Dermis microvascular lymphatic vessel endothelial cell (primary cell): ENCODE measurements at places on chromosomes 13 and 19. TPM values are rescaled to one million over a fixed set of nuclear protein-coding genes. Genes with fewer than 3 reads are reported as not detected.

The ACER1 gene
- not detected in 2 replicates for total RNA-seq

The FBXO27 gene
- 0.77 and 1.0 TPM in 2 replicates for total RNA-seq

The ZNF177 gene
- total RNA-seq, result 0.51 and 0.89 TPM in 2 replicates

The ADPRHL1 gene
- total RNA-seq, result 0.25 and 0.77 TPM in 2 replicates

The ZNF837 gene
- 1.7 and 3.7 TPM in 2 replicates for total RNA-seq

The DPF1 gene
- total RNA-seq, result 0.13 and 0.26 TPM in 2 replicates

The DLL3 gene
- total RNA-seq, result 0.25 and 0.39 TPM in 2 replicates

The FSTL3 gene
- total RNA-seq, result 3.1 and 5.9 TPM in 2 replicates

The INSL3 gene
- total RNA-seq, result not detected in 2 replicates

The ZNF433 gene
- total RNA-seq, result 1.2 and 2.0 TPM in 2 replicates

The SMIM24 gene
- total RNA-seq, result not detected in 2 replicates

The KIR3DL2 gene
- total RNA-seq, result not detected in 2 replicates

The CHST8 gene
- total RNA-seq, result under 0.01 TPM in 2 replicates

The LRRC4B gene
- total RNA-seq, result 0.13 TPM in 1 of 2 replicates, not detected in the other

The IL17D gene
- total RNA-seq, result 1.3 and 3.4 TPM in 2 replicates

The CASP14 gene
- not detected in 2 replicates for total RNA-seq
